CD4-positive, alpha-beta T cell treated with Interleukin-1 beta for 1 hour (primary cell): ENCODE measurements at places on chromosomes 7 and 10.

DNA sequence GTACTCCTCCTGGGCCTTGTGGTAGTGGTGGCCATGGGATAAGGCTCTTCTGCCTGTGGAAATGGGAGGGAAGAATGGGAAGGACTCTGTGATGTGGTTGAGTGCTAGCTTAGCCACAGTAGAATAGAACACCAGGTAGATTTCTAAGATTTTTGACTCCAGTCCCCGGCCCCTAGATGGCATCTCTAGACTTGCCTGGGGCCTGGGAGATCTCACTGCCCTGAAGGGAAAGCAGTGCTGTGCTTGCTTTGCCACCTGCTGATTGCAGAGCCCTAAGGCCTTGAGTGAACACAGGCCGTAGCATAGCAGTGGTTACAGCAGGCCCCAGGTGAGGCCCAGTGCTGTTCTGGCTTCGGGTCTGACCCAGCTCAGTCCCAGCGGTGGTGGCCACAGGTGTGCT is 252.0 kb downstream of the TCF7L2 start:
- DNase-seq = no peak

GRCh38 chr10:106147021-106147420 is 1017.5 kb downstream of the SORCS1 start:
- no peak for DNase-seq

- no peak for DNase-seq
Measured at GRCh38 chr7:14973712-14974428, 71.3 kb upstream of the DGKB start.

GRCh38 chr7:131591687-131592319 is 35.4 kb upstream of the PODXL start:
- no peak for DNase-seq

DNA sequence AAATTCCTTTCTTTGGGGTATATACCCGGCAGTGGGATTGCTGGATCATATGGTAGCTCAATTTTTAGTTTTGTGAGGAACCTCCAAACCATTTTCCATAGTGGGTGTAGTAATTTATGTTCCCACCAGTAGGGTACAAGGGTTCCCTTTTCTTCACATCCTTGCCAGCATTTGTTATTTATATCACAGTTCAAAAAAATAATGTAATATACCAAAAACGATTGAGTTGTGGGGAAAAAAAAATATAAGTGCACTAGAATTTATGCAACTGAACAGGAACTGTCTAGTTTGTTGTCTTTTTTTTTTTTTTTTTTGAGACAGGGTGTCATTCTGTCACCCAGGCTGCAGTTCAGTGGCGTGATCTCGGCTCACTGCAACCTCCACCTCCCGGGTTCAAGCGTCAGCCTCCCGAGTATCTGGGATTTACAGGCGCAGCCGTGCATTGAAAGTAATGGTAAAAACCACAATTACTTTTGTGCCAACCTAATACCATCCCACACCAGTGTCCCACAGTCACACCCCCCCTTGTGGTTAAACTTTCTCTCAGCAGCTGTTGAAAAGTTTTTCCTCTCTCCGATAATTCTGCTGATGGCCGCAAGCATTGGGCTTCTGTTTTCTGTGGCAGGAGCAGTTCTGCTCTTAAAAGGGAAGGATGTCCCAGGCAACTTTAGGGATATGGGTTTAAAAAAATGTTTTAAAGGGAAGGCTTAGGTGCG is 6.8 kb upstream of the LAT2 start:
- DNase-seq = peak; percentile 39

- no peak for DNase-seq
Measured at GRCh38 chr10:32955299-32955772, 2.7 kb downstream of the ITGB1 start.

DNA sequence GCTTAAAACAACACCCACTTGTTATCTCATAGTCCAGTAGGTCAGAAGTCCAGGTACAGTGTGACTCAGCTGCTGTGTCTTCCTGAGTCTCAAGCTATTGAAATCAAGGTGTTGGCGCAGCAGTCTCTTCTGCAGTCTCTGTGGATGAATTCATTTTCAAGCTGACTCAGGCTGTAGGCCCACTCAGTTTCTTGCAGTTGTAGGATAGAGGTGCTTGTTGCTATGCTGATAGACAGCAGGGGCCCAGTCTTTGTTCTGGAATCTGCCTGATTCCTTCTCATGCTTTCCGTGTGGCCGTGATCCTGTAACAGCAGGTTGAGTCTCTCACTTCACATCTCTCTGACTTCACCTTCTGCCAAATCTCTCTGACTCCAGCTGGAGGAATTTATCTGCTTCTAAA is 400.4 kb upstream of the POM121L12 start:
- no peak for DNase-seq

DNA sequence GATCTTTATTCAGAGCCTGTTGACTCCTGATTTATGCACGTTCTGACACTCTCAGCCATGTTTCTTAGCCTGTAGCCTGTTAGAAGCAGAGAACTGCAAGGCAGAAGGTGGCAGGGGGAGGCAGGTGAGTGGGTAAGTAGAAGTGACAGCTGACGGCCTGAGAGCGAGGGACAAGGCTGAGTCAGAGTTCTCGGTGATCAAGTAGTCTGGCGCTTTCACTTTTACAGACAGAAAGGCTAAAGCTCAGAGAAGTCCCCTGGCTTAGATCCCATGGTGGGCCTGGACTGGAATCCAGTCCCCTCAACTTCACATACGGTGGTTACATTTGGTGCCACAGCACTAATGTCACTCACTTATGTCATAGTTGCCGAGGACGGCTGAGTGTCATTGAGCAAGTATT is 139.0 kb downstream of the TACC2 start:
- DNase-seq = no peak

DNA sequence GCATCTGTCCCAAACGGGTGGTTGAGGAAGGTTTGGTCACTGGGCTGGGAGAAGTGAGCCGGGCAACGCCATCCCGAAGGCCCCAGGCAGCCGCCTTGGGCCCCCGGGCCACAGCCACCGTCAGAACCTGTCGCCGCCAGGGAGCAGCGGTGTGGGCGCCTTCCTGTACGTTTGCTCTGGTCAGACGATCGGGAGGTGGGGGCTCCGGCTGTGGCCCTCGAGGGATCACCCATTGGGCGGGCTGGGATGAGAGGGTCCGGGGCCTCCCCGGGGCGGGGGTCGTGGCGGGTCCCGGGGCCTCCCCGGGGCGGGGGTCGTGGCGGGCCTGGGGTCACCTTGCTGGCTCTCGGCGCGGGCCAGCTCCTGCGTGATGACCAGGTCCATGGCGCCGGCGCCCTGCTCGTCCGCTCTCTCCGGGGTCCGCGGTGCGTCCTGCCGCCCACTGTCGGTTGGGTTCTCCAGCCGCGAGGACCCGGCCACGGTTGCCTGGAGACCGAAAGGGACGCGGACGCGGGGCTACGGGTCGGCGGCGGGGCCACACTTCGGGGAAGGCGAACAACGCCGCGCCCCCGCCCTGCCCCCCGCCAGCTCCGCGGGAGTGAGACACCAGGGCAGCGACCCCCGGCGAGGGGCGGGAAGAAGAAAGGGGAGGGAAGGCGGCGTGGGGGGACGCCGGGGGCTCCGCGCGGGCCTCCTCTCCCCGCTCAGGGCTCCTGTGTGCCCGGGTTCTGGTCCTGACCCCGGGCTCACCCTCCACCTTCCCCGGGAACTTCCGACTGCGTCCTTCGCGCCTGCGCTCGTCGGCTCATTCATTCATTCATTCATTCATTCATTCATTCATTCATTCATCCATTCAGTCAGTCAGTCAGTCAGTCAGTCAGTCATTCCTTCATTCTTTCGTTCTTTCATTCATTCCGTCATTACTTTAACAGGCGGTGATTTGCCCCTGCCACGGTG is at the start of gene CFAP46:
Gene CFAP46, minus strand, starts transcription at position 470 of the 957 bp plus-strand sequence. Its CDS starts 86 bp downstream, at position 384.
- DNase-seq = no peak

GRCh38 chr10:48708144-48708543 is 23.5 kb downstream of the WDFY4 start:
- DNase-seq = no peak

DNA sequence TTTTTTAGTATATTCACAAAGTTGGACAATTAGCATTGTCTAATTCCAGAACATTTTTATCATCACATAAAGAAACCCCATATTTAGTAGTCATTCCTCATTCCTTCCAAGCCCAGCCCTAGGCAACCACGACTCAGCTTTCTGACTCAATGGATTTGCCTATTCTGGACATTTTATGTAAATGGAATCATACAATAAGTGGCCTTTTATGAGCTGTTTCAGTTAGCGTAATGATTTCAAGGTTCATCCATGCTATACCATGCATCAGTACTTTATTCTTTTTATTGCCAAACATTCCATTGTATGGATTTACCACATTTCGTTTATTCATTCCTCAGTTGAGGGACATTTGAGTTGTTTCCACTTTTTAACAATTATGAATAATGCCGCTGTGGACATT is 249.2 kb downstream of the DYNC1I1 start:
- no peak for DNase-seq

GRCh38 chr7:134695321-134695860 is 48.7 kb downstream of the BPGM start:
- DNase-seq = no peak

DNA sequence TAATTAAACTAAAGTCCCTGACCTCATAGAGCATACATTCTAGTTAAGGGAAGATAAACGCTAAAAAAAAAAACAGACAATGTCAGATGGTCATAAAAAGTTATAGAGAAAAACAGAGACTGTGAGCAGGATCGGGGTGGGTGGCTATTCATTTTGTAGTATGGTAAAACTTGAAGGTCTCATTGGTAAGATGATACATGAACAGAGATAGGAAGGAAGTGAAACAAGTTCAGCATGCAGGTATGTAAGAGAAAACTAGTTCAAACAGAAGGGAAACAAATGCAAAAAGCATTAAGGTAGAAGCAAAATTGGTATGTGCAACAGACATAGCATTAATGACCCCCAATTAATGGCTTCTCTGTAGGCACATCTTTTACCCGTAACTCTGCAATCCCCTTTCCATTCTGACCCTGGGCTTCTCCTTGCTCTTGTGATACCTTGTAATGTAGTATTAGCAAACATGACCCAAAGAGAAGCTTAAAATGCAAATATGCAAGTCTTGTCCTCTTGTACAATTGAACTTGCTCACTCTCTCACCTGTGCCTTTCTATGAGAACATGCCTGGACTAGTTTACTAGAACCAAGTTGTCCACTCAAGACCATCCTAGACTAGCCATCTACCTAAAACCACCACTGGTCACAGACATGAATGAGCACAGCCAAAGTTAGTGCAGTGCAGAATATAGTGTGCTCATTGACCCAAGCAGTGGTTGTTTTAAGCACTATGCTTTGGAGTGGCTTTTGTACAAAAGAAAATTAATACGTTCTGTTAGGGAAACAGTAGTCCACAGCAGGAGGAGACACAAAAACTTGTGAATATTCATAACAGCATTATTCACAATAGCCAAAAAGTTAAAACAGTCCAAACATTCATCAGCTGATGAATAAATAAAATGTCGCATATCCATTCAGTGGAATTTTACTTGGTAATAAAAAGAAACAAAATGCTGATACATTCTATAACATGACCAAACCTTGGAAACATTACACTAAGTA is 57.0 kb downstream of the BRAF start:
- no peak for DNase-seq

- no peak for DNase-seq
Measured at GRCh38 chr10:102653060-102653459, 8.8 kb downstream of the TRIM8 start.

DNA sequence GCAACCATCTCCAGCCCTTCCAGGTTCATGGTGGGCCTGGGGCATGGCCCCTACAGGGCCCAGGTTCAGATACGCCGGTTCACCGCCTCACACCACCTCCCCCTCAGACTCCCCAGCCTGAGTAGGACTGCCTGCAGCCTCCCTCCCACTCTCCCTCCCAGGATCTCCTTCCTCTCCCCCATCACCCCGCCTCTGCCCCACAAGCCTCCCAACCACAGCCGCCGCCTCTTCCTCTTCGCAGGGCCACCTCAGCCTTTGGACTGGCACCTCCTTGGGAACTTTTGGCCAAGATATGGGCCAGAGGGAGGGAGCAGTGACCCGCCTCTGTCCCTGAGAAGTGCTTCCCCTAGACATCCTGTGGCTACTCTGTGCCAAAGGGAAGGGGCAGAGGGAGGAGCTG is 9.3 kb downstream of the KCNIP2 start:
- DNase-seq = peak; percentile 33
